ENCODE measurements at places on chromosomes 1 and 21. TPM values are rescaled to one million over a fixed set of nuclear protein-coding genes. Genes with fewer than 3 reads are reported as not detected.

DNA sequence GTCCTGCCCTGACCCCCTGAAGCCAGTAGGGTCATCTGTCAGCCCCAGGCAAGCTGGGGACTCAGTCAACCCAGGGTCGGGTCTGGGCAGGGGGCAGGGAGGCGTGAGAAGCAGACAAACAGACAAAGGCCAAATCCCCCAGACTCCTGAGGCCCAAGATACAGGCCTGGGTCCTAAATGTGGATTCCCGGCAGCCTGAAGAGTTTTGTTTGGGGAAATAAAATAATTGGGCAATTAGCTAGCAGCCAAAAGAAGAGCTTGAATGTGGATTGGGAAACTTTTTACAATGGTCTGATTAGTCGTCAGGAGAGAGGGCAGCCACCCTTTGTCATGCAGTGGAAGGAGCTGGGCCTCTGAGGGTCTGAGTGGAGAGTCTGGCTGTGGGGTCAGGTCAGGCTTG, 4.5 kb upstream of the LEFTY2 start:
- H3K27me3 ChIP-seq, result no peaks in the 10 kb centered on the region
- no peak for DNase-seq
- no peaks in the 10 kb centered on the region for H3K36me3 ChIP-seq
- no peak overlapping the region for H3K27ac ChIP-seq

VAV3 gene
- total RNA-seq, result 6.2 TPM

GRCh38 chr1:197234581-197234980, 33.5 kb upstream of the CRB1 start:
- H3K27me3 ChIP-seq, result no peaks in the 10 kb centered on the region
- H3K27ac ChIP-seq, result no peak overlapping the region
- no peak for DNase-seq
- H3K36me3 ChIP-seq, result no peaks in the 10 kb centered on the region

DNA sequence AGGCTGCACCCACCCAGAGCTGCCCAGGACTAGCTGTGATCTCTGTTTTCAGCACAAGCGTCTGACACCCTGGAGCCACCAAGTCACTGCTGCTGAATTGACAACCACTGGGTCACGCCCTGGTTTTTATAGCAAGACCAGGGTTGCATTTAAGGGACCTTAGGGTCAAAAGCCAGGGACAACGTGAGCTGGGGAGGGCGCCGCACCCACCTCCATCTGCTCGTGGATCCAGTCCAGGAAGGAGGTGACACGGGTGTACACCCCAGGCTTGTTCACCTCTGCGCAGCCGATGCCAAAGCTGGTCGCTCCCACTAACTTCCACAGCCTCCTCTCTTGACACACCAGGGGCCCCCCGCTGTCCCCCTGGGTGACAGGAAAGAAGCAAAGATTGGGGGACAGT, 9.2 kb upstream of the TFF1 start:
- H3K27ac ChIP-seq, result peak overlapping the region; percentile 86
- no peak for DNase-seq
- H3K4me1 ChIP-seq, result peaks cover 45% of the 10 kb centered on the region

DNA sequence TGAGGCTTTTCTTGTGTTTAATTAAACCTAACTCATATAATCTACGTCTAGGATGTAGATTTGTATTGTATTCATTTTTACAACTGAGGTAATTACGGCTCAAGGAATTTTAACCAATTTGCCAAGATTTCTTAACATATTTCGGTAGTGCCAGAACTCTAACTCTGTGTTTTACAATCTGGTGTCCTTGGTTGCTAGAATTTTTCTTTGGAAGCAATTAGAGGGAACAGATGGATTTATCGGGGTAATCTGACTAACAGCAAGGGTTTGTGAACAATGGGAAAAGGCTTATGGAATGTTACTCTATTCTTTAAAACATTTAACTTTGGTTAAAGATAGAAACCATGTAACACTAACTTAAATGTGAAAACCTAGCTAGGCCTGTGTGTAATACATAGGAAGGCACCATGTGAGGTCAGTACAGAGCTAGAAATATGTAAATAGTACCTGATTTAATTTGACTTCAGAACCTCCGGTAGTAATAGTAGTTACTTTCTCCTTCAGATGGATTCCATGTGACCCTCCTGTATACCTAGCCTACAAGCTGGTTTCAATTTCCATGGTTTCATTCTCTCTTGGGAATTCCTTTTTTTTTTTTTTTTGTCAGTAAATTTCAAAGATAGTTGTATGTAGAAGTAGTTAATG, 1.2 kb downstream of the MTF2 start:
- peaks cover 36% of the 10 kb centered on the region for H3K4me1 ChIP-seq
- H3K36me3 ChIP-seq, result peaks cover 26% of the 10 kb centered on the region
- peak; percentile 17 for DNase-seq

FPGT gene
- 9.7 TPM for total RNA-seq

GRCh38 chr1:46401964-46402626, 8.0 kb downstream of the FAAH start:
- no peaks in the 10 kb centered on the region for H3K36me3 ChIP-seq
- H3K27ac ChIP-seq, result no peak overlapping the region
- H3K27me3 ChIP-seq, result no peaks in the 10 kb centered on the region
- DNase-seq, result no peak
- H3K4me3 ChIP-seq, result no peak overlapping the region

C8B gene
- total RNA-seq, result not detected

TNFSF4 gene
- total RNA-seq, result 1.5 TPM

- DNase-seq, result no peak
- no peaks in the 10 kb centered on the region for H3K27me3 ChIP-seq
- H3K4me3 ChIP-seq, result no peak overlapping the region
- peaks cover 36% of the 10 kb centered on the region for H3K4me1 ChIP-seq
These were observed 61.0 kb downstream of the TOR3A start for GRCh38 chr1:179142889-179143299.

- H3K4me3 ChIP-seq, result no peak overlapping the region
- no peaks in the 10 kb centered on the region for H3K4me1 ChIP-seq
- H3K27ac ChIP-seq, result no peak overlapping the region
- no peaks in the 10 kb centered on the region for H3K27me3 ChIP-seq
- no peaks in the 10 kb centered on the region for H3K36me3 ChIP-seq
- no peak for DNase-seq
These were observed 631.0 kb upstream of the TMPRSS15 start for GRCh38 chr21:19034560-19034959.

OR10J1 gene
- not detected for total RNA-seq

DNA sequence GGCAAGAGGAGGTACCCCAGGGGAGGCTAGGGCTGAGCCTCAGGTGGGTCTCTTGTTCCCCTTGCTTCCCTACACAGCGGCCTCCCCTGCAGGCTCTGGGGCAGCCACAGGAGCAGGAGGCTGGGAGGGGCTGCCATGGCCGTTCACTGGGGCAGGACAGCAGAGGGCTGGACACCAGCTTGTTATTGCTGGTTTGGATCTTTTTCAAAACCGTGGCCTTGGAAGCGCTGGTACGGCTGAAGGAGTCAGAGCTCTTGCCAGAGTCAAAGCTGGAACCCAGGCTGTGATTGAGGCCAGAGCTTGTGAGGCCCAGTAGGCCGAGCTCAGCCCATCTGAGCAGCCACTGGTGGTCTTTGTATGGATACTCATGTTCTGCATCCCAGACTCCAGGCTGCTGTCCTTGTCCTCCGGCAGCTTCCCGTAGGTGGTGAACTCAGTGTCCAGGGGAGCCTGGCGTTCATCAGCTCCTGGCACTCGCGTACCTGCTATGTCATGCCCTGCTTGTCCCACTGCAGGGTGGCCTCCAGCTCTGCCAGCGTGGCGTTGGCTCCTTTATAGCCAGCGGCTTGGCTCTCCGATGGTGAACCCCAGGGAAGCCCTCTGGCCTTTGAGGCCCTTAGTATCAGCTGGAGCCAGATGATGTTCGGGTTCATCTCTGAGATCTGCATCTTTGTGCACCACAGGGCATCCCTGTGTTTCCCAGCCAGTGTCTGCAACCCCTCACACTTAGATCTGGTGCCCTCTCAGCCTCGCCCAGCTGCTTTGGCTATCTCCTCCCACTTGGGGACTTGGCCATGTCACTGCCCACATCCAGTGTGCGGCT, 40.3 kb upstream of the THEM4 start:
- no peak for DNase-seq
- H3K36me3 ChIP-seq, result no peaks in the 10 kb centered on the region
- H3K4me1 ChIP-seq, result peaks cover 24% of the 10 kb centered on the region
- no peak overlapping the region for H3K27ac ChIP-seq

DNA sequence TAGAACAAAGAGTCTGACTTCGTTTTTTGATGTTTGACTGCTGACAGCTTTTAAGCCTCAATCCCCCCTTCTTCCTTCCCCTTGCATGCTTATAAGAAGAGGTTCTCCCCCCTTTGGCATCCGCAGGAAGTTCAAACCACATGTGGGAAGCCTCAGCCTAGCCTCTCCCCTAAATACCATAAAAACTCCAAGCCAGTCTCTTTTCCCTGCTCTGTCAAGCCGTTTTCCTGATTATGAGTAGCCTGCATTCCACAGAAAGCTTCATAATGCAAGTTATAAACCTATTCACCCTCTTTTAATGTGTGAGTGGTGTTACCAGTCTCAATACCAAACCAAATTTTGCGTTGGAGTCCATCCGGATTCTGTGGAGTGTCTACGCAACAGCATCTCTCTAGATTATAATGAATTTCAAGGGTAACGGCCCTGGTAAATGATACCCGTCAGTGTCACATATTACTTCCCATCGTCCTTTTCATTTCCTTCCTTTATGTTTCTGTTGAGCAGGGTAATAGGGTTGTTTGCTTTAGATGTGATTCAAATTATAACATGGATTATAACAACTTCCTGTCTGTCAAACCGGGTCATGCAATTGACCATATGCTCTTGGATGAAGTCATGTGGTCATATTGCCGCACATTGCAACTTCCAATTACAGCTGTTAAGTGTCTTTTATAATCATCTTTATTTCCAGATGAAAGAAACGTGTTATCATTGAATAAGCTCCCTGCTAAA, 717.5 kb downstream of the RWDD3 start:
- no peaks in the 10 kb centered on the region for H3K36me3 ChIP-seq
- no peak for DNase-seq
- no peak overlapping the region for H3K4me3 ChIP-seq

DNA sequence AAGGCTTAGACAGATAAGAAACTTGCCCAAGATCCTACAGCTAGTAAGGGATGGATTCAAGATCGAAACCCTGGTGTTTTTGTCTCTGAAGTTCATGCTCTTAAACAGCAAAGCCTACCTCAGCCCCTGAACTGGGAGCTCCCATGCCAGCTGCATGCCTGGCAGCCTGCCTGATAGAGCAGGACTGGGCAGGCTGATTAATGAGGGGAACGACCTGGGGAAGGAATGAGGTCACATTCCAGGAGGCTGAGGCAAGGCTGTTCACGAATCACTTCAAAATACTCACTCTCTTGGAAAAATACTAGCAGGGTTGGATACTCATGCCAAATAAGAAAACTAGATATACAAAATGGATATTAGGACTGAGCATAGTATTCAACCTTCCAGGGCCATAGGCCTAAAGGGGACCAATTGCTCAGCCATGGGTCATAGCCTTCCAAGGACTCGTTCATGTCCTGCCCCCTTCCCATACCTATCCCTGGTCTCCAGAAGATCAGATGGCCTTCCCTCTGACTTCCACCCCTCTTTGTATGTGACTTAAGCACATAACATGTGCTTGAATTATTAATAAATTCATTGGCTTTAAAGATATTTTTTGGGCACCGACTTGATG, 15.6 kb upstream of the TACSTD2 start:
- peaks cover 17% of the 10 kb centered on the region for H3K27me3 ChIP-seq
- no peaks in the 10 kb centered on the region for H3K4me1 ChIP-seq
- no peak overlapping the region for H3K4me3 ChIP-seq
- no peak overlapping the region for H3K27ac ChIP-seq

- peak overlapping the region; percentile 99 for H3K27ac ChIP-seq
- no peaks in the 10 kb centered on the region for H3K27me3 ChIP-seq
- H3K36me3 ChIP-seq, result peaks cover 23% of the 10 kb centered on the region
- no peak for DNase-seq
- peak overlapping the region; percentile 89 for H3K4me3 ChIP-seq
- peaks cover 45% of the 10 kb centered on the region for H3K4me1 ChIP-seq
These were observed 338 bp upstream of the TOR1AIP1 start for GRCh38 chr1:179881642-179882252.

ACAP3 gene
- 41.1 TPM for total RNA-seq

GRCh38 chr1:171212607-171213351, 27.7 kb downstream of the FMO2 start:
- DNase-seq, result no peak
- peaks cover 4% of the 10 kb centered on the region for H3K27me3 ChIP-seq
- H3K36me3 ChIP-seq, result no peaks in the 10 kb centered on the region
- H3K4me1 ChIP-seq, result no peaks in the 10 kb centered on the region

CR1 gene
- 0.18 TPM for total RNA-seq

- H3K4me1 ChIP-seq, result no peaks in the 10 kb centered on the region
- peaks cover 24% of the 10 kb centered on the region for H3K27me3 ChIP-seq
- H3K27ac ChIP-seq, result no peak overlapping the region
- H3K4me3 ChIP-seq, result no peak overlapping the region
- no peak for DNase-seq
- no peaks in the 10 kb centered on the region for H3K36me3 ChIP-seq
These were observed 8.4 kb downstream of the SOX13 start for GRCh38 chr1:204081164-204081790.

GRCh38 chr1:113783254-113784103, 24.2 kb upstream of the PHTF1 start:
- peaks cover 40% of the 10 kb centered on the region for H3K4me1 ChIP-seq
- H3K36me3 ChIP-seq, result peaks cover 5% of the 10 kb centered on the region
- DNase-seq, result peak; percentile 63
- H3K27ac ChIP-seq, result no peak overlapping the region
- H3K27me3 ChIP-seq, result no peaks in the 10 kb centered on the region
- H3K4me3 ChIP-seq, result peak overlapping the region; percentile 62

GRCh38 chr1:174556392-174556791, 108.6 kb downstream of the GPR52 start:
- no peak overlapping the region for H3K27ac ChIP-seq
- DNase-seq, result no peak
- H3K4me3 ChIP-seq, result no peak overlapping the region
- H3K4me1 ChIP-seq, result no peaks in the 10 kb centered on the region
- peaks cover 10% of the 10 kb centered on the region for H3K36me3 ChIP-seq

DNA sequence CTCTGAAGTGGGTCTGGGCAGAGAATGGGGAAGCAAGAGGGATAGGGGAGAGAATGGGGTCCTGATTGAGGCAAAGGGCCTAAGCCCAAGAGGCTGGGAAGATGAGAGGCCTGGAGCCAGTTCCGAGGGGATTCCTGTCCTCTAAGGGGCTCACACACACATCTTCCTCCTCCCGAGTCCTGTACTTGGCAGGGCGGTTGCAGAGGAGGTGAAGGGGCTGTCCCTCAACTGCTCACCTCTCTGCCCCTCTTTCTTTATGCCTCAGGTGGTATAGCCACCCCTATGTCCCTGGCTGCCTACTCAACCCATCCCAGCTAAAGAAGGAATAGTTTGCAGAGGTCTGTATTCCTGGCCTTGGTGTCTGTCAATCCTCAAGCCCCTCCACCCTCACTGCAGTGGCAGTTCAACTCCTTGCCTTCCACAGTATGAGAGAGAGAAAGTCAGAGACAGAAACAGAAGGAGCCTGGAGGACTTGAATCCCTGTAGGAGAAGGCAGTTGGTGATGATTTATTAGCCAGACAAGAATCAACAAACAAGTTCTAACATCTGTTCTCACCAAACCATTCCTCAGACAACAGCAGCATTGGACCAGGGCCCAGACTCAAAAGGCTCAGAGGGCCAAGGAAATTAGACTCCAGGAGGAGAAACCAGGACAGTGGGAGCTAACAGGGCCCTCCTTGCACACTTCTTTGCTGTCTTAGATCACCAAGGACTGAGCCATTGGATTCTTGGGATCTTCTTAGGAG, 10.7 kb downstream of the SH2D2A start:
- no peak for DNase-seq
- H3K27ac ChIP-seq, result peak overlapping the region; percentile 64
- peaks cover 42% of the 10 kb centered on the region for H3K4me1 ChIP-seq
- H3K4me3 ChIP-seq, result no peak overlapping the region
- no peaks in the 10 kb centered on the region for H3K27me3 ChIP-seq

GRCh38 chr1:201916649-201917249, 28.1 kb downstream of the SHISA4 start:
- H3K27ac ChIP-seq, result no peak overlapping the region
- H3K36me3 ChIP-seq, result no peaks in the 10 kb centered on the region
- H3K27me3 ChIP-seq, result peaks cover 10% of the 10 kb centered on the region
- H3K4me3 ChIP-seq, result no peak overlapping the region
- H3K4me1 ChIP-seq, result no peaks in the 10 kb centered on the region
